Activated CD4-positive, alpha-beta T cell treated with anti-CD3 and anti-CD28 coated beads, Interleukin-2, amount 50 U/mL, for 16 hours (primary cell): ENCODE measurements at places on chromosomes 3 and 15.
A peak's percentile ranks its signal among the peaks of the same experiment; 100 is the strongest.

DNA sequence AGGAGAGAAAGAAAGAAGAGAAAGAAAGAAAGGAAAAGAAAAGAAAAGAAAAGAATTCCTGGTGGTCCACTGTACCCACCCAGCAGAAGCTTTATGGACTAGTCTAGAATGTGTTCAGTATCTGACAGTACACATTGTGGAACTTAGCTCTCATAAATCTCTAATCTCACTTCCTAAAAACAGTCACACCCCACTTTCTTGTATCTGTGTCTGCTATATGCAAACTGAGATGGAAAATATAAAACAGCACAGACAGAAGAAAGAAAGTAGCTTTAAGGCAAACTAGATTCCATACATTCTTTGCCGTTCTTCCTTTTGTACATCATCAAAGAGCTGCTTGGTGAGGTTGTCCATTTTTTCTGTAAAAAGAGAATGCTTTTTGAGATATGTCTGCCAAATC is 41.1 kb upstream of the GNB5 start:
- no peak for DNase-seq

DNA sequence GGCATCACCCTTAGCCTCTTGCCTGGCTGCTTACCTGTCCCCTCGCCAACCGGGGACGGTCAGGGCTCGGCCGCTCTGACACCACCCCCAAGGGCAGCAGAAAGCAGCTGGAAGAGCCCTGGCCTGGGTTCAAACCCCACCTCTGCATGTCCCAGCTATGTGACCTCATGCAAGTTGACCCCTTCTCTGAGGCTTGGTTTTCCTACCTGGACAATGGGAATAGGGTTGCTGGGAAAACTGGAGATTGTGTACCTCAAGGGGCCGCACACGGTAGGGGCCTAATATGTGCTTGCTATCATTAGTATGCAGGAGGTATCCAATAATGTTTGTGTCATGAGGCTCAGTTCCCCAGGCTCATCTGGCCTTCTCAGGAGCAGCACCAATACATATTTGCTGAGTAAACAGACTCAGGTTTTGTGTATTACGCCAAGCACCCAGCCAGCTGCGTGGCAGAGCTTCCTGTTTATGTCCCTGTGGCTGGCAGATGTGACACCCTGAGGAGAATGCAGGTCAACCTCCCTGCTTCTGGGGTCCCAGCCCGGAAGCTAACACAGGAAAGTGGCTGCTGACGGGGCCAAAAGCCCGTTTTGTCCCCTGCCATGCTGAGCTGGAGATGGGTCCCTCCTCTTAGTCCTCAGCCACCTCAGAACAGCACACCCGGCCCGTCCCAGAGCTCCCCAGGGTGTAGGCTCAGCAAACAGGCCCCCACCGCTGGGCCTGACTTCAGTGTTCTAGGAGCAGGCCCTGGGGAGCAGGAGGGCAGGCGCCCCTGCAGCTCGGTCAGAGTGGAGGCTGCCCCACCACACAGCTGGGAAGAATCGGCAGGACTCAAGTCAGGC is 29.7 kb downstream of the PLXND1 start:
- peak; percentile 48 for DNase-seq

- DNase-seq, result no peak
These were observed 6.5 kb downstream of the RUBCN start for GRCh38 chr3:197730200-197730599.

GRCh38 chr3:85783291-85783690 is 824.5 kb downstream of the CADM2 start:
- DNase-seq, result no peak

GRCh38 chr15:89569090-89569745 is 6.1 kb upstream of the TICRR start:
- no peak for DNase-seq

DNA sequence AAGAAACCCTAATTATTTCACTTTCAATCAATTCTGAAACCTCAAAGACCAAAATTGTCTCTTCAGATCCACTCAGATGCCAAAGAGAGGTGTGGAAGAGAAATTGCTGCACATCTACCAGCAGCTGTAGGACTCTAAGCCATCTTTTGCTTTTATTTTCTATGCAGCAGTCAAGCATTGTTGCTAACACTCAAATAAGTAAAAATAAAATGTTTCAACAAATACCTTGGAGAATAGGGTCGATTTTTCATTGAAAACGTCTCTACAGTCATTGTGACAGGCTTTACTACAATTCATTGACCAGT is 66.4 kb upstream of the CFAP20DC start:
- DNase-seq, result no peak

DNA sequence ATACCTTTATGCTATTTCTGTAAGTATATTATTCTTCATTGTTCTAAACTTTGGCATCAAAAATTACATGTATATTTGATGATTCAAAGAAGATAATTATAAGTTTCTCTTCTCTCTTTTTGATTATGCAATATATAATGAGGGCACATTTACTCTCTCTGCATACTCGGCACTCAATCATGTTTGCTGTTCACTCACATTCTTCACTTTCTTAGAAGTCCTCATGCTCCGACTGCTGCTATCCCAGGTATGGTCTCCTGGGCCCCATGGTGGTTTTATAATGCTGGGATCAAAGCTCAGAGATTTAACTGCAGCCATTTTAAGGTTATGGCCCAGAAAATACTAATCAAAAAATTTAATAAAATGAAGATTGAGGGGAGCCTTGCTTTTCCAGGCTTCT is 529.7 kb upstream of the IL12A start:
- no peak for DNase-seq

- DNase-seq, result no peak
These were observed 25.4 kb downstream of the KY start for GRCh38 chr3:134625462-134625861.

GRCh38 chr3:150902988-150903387 is 2.3 kb downstream of the MINDY4B start:
- no peak for DNase-seq

- no peak for DNase-seq
These were observed 29.6 kb upstream of the BHLHE40 start for GRCh38 chr3:4949659-4950058.

DNA sequence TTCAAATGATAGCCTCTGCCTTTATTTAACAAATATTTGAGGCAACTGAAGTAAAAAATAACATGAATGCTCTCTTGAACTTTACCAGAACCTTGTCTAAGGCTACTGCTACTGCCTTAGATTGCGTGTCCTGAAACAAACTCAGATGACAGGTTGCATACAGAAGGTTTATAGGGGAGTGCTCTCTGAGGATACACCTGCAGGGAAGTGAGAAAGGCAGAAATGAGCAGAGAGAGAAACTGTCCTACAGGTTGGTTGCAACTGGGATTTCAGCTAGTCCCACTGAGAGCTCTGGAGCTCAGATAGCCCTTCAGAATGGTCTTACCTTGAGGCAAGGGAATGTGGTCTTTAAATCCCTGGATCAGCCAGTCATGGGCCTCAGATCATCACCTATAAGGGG is 165.5 kb downstream of the IL5RA start:
- DNase-seq, result no peak

GRCh38 chr15:39084674-39085530 is 496.0 kb upstream of the THBS1 start:
- DNase-seq, result peak; percentile 31

GRCh38 chr15:65332391-65333147 is 28.1 kb downstream of the RNU5B-1 start:
- no peak for DNase-seq

GRCh38 chr3:170211668-170212067 is 10.6 kb upstream of the PRKCI start:
- DNase-seq, result no peak

GRCh38 chr3:177162742-177163141 is 34.5 kb downstream of the TBL1XR1 start:
- DNase-seq, result no peak

DNA sequence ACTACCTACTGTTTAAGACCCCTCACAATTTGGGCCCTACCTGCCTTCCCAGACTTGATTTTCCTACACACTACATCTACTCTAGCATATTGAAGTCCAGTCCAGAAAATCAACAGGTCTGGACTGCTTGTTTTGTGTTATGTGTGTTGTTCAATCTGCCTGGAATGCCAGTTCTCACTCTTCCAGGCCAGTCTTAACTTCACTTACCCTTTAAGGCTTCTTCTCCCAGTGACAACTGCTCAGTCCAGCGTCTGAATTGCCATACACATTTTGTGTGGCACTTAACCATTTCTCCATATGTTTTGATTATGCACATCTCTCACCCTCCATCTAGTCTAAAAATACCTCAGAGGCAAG is 1.1 kb downstream of the TICRR start:
- no peak for DNase-seq

- no peak for DNase-seq
These were observed 335.1 kb upstream of the THRB start for GRCh38 chr3:24829629-24830229.

GRCh38 chr3:105822171-105823123 is 46.4 kb downstream of the CBLB start:
- no peak for DNase-seq

GRCh38 chr3:54633444-54634121 is 294.3 kb downstream of the LRTM1 start:
- DNase-seq, result no peak

- DNase-seq, result no peak
These were observed 80.0 kb downstream of the MITF start for GRCh38 chr3:69819282-69819681.

- no peak for DNase-seq
These were observed 24.1 kb downstream of the CX3CR1 start for GRCh38 chr3:39255503-39256325.

GRCh38 chr3:184183679-184184078 is 2.3 kb upstream of the ABCF3 start:
- no peak for DNase-seq

- DNase-seq, result no peak
These were observed 188.6 kb upstream of the TBL1XR1 start for GRCh38 chr3:177385831-177386301.

DNA sequence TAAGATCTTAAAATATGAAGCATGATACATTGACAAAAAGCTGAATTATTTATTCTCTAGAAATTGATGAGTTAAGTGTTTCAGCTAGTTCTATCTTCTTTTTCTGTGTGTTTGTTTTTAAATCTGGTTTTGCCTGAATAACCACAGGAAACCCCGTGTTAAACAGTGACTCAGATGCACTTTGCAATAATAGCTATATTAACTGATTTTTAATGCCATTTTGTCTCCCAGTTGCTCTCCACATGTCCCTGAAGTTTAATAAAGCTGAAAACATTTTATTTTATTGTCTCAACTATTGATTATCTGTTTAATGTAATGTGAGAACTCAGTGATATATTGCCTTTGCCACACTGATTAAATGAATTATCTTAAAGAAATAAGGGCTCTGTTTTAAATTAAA is 42.8 kb upstream of the ROBO1 start:
- no peak for DNase-seq

DNA sequence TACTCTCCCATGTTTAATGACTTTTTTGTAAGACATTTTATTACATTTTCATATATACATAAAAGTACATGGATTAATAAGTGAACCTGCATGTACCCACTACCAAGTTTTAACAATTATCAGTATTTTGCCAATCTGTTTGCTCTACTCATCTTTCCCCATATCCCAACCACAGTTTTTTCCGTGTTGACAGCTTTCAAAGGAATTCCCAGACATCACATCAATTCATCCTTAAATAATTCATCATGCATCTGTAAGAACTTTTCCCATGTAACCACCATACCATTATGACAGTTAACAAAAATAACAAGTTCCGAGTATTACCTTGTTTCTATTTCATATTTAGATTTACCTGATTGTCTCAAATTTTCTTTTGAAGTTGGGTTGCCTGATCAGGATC is 436.7 kb downstream of the PDCD6IP start:
- no peak for DNase-seq

DNA sequence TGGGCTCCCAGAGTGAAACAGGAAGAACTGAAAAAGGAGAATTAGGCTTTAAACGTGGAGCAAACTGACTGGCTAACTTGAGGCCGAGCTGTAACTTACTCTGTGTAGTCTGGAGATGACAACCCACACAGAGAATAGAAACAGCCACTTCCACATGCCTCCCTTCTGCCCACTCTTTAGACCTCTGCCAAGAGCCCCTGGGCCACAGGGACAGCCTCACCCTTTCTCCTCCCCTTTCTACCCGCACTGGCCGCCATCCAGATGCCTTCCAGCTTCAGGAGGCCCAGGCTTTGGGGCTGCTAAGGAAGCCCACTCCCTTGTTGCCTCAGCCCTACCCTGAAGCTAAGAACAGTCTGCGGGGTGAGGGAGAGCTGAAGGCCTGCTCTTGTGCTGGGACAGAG is 6.8 kb downstream of the ARHGAP31 start:
- DNase-seq, result no peak

DNA sequence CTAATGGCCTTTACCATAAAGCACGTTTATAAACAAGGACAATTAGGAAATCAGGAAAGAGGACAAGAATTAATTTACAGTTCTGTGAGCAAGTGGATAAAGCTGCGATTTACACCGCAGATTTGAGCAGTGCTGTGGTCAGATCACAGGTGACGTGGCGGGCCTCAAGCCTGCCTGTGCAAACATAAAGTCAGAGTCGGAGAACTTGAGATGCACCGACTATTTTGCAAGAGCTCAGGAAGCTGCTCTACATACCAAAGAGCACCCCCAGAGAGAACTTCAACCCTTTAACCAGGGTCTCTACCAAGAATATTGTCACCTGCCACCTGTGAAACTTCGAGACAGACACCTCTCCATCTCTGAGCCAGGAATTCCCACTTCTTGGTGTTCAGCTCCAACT is 35.7 kb downstream of the MECOM start:
- no peak for DNase-seq

DNA sequence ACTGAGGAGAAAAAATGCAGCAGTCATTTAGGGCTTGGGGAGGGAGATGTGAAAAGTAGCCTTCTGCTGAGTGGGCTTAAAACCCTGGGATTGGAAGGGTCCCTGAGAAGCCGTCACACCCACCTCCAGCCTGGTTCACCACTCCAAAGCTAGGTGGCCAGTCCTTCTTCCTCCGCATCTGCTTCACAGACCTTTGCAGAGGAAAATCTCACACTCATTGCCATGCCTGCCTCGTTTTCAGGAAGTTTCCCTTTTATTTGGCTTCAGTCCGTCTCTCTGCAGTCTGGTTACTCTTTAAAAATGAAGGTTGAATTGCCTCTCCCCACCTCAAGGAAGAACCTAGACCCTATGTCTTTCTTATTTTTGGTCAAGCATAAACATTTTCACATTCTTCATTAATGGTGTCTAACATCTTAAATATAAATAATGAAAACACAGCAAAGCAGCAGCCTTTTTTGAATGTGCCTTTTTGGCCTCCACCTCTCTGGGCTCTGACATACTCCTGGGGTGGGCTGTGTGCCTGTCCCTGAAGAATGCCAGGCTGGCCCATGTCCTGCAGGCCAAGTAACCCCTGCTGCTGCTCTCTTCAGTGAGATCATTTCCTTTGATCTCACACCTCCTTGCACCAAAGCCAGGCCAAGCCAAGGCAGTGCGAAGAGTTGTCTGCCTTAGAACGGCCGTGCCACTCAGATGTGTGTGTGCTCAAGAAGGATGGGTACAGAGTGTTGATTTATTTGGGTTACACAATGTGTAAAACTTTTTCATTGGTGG is 11.0 kb downstream of the MRAS start:
- no peak for DNase-seq

- no peak for DNase-seq
These were observed 48.1 kb upstream of the RFX7 start for GRCh38 chr15:56291741-56292140.
